Prostate gland (tissue), 2 donors: ENCODE measurements at places on chromosomes 6 and 20. TPM values are rescaled to one million over a fixed set of nuclear protein-coding genes. Genes with fewer than 3 reads are reported as not detected.

DNA sequence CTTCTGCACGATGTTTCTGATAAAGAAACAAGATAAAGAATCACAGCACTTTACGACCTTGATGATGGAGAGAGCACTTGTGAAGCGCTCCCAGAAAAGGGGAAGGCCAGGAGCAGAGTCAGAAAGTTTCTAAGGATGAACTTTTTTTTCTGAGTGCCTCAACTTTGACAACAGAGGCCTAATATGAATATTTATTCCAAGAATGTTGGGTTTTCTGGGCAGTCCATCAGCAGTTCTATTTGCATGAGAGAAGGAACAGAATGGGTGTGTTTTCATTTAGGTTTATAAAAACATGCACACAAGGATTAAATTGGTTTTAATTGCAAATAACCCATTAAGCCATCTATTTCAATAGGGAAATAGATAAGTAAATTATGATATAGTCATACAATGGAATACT is 204.9 kb downstream of the SIM1 start:
- H3K36me3 ChIP-seq = no peaks in the 10 kb centered on the region
- H3K4me1 ChIP-seq = no peaks in the 10 kb centered on the region
- no peak for DNase-seq
- H3K4me3 ChIP-seq = no peak overlapping the region
- H3K27me3 ChIP-seq = no peaks in the 10 kb centered on the region
- no peak overlapping the region for H3K27ac ChIP-seq

GRCh38 chr20:62881662-62882395 is 20.2 kb upstream of the TCFL5 start:
- no peaks in the 10 kb centered on the region for H3K27me3 ChIP-seq
- no peak overlapping the region for H3K4me3 ChIP-seq
- DNase-seq = no peak
- peaks cover 4% of the 10 kb centered on the region for H3K4me1 ChIP-seq
- H3K36me3 ChIP-seq = peaks cover 6% of the 10 kb centered on the region
- no peak overlapping the region for H3K27ac ChIP-seq

DNA sequence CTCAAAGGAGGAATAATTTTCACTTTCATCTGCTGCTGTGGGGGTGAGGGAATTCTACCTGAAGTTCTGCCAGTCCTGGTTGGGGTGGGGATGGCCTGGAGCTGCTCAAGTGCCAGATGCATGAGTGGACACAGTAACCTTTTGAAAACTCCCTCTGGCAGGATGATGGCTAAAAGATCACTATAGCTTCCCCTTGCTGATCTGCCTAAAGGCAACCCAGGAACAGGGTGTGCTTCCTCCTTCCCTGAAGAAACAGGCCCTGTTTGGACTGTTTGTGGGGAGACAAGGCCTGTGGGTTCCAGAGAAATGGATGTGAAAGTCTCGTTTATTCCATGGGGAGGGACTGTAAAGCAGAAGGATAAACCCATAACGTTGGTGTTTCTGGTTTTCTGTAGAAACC is 176.9 kb downstream of the DTNBP1 start:
- H3K4me3 ChIP-seq = no peak overlapping the region
- no peaks in the 10 kb centered on the region for H3K4me1 ChIP-seq
- no peak for DNase-seq

DNA sequence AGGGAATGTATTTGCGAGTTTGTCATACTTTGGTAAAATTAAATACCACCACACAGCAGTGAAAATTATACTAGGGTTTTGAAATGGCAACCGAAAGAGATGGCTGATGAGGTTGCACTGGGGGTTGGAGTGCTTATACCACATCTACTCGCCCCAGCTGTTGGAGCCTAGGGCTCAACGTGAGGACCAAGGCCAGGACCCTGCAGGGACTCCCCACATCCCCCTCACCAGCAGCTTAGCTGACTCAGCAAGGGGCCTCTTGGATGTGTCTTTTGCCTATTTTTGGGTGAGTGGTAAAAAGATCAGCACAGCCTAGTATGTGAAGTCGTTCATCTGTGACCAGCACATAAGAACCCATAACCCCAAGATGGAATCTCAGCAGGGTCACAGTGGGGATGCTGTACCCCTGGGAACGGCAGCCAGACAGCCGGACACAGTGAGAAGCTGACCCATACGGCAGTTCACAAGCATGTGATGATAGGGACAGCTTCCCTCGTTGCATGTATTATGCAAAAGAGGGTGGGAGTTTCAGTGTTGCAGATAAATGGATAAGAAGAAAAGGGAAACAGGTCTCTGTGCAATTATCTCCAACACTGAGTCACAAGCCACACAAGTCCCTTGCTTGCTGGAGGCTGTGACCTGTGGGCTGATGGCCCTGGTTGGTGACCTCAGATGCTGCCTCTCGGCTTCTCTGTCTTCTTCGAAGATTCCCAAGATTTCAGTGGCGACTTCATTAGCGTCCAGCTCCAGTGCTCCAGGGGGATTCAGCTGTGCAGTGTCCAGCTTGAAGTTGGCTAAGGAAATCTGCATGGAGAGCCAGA is 20.9 kb upstream of the SPO11 start:
- no peak overlapping the region for H3K4me3 ChIP-seq
- H3K27me3 ChIP-seq = no peaks in the 10 kb centered on the region
- H3K27ac ChIP-seq = no peak overlapping the region
- no peak for DNase-seq
- no peaks in the 10 kb centered on the region for H3K4me1 ChIP-seq
- H3K36me3 ChIP-seq = no peaks in the 10 kb centered on the region

DNA sequence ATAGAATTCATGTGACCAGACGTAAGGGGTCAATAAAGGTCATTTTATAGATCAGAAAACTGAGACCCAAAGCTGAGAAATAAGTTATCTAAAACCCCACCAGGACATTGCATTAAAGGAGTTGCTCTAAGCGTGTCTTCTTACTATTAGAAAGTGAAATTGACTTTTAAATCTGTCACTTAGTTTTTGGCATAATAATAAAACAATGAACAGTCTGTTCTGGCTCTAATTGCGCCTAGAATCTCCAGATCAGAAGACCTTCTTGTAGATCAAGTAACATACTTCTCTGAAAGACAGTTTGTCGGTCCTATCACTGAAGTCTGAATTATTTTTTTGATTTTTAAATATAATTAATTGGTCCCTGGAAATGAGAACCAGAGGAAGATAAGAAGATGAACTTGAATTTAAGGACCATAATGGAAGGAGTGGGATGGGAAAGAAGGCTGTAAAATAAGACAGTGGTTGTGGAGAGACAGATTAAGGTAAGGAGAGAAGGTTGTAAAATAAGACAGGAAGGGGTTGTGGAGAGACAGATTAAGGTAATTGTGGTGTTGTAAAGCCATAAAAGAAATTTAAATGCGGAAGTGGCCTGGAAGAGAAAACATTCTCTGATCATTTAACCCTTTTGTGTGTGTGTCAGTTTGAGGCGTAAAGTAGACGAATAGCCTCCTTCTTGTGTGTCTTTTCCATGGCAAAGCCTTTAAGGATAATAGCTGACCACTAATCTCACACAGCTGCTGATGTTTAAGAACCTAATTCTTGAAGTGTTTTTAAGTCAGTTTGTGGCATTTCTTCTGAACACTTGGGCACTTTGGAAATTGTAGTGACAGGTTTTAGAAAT is 20.1 kb downstream of the TOP1 start:
- H3K27me3 ChIP-seq = no peaks in the 10 kb centered on the region
- H3K27ac ChIP-seq = peak overlapping the region; percentile 7
- DNase-seq = no peak

DNA sequence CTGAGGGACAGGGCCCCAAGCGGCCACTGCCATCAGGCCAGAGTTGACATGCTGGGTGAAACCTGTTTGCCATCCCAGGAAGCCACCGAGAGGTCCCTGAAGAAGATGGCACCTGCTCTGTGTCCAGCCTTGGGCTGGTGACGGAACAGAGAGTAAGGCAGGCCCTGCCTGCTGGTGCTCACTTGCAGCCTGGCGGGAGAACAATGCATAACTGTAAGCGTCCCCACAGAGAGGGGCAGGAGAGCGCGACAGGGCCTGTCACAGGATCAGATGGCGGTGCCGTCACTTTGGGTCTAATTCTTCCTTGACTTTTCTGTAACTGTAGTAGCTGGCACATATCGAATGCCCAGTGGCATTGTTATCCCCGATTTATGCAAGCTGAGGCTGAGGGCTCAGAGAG is 29.0 kb upstream of the VSTM2L start:
- no peaks in the 10 kb centered on the region for H3K4me1 ChIP-seq
- no peaks in the 10 kb centered on the region for H3K36me3 ChIP-seq
- no peaks in the 10 kb centered on the region for H3K27me3 ChIP-seq
- DNase-seq = no peak
- H3K27ac ChIP-seq = no peak overlapping the region

GRCh38 chr20:10447028-10447427 is 11.9 kb downstream of the SLX4IP start:
- H3K4me1 ChIP-seq = no peaks in the 10 kb centered on the region
- H3K4me3 ChIP-seq = no peak overlapping the region
- H3K36me3 ChIP-seq = no peaks in the 10 kb centered on the region
- DNase-seq = no peak
- H3K27ac ChIP-seq = no peak overlapping the region

GRCh38 chr6:1436334-1437306 is 47.2 kb downstream of the FOXF2 start:
- H3K4me1 ChIP-seq = no peaks in the 10 kb centered on the region
- H3K27ac ChIP-seq = no peak overlapping the region
- peak; percentile 54 for DNase-seq
- no peaks in the 10 kb centered on the region for H3K36me3 ChIP-seq
- no peaks in the 10 kb centered on the region for H3K27me3 ChIP-seq

DNA sequence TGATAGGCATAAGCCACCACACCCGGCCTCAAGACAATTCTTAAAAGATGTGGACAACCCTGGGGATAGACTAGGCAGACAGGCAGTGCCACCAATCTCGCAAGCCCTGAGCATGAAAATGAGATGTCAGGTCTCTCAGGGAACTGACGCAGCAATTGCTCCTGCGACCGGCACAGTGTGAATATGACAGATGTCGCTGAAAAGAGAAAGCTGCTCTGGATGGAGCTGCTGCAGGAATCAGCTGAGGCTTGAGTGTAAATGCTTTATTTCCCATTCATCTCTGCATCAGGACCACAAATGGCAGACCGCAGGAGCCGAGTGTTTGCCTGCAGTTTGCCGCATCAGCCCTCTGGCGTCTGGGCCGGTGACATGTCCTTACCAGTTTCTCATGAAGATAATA is 68.4 kb downstream of the TFAP2C start:
- H3K27ac ChIP-seq = no peak overlapping the region
- peaks cover 2% of the 10 kb centered on the region for H3K27me3 ChIP-seq
- H3K4me3 ChIP-seq = no peak overlapping the region
- DNase-seq = no peak
- H3K36me3 ChIP-seq = no peaks in the 10 kb centered on the region

DNA sequence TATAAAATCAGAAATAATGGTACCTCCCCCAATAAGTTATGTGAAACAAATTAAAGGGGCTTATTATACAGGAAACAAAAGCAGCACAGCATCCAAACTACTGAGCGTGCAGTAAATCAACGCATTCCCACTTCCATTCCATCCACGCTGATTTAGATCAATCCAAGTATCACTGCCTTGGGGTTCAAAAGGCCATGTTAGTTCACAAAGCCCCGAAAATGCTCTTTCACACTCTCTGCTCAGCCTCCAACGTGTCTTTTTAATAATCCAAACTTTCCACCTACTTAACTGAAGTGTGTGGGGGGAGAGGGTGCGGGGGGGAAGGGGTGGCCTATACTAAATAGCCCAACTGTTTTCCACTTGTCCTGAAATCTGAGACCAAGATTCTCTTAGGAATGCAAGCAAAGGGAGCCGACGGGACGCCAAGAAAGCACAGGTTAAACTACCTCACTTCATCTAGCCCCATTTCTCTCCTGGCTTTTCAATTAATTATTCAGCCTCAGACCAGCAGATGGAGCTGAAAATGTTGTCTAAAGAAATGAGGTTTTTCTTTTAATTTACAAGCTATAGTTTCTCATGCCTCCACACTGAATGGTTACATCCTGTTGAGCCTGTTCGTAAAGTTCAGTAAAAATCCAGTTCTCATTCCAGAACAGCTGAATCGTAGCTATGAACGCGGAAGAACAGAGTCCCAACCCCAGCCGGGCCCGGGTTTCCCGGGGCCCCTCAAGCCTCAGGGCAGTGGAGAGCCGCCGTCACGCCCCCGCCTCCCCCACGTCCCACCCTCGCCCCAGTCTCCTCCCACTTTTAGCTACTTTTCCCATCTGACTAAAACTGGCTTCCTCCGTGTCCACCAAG is 1.0 kb upstream of the NXT1 start:
- peak overlapping the region; percentile 88 for H3K4me3 ChIP-seq
- H3K4me1 ChIP-seq = peaks cover 8% of the 10 kb centered on the region
- peak; percentile 85 for DNase-seq
- H3K27me3 ChIP-seq = no peaks in the 10 kb centered on the region
- H3K36me3 ChIP-seq = no peaks in the 10 kb centered on the region

DNA sequence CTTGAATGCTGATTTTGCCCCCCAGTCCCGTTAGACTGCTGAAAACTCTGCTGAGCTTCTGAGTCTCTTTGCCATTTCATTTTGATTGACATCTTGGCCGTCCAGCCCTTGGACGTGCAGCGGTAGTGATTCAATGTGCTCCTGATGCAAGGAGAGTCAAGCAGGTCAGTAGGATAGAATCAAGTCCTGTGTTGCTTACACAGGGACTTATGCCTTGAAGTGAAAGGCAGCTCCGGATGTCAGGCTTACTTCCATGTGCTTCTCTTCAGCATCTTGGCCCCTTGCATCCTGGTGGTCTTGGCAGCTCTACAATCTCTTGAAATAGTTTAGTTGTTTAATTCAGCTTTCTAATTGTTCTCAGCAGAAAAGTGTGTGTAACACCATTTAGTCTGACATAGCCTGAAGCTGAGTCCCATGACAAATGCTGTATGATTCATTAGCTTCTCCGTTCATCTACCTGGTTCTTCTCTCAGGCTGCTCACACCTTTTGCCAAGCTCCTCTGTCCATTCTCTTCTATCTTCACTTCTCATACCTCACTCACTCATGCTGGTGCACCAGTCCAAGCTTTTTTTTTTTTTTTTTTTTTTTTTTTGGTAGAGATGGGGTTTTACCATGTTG is 76.0 kb downstream of the EZR start:
- no peaks in the 10 kb centered on the region for H3K36me3 ChIP-seq
- no peak overlapping the region for H3K27ac ChIP-seq
- DNase-seq = no peak
- H3K27me3 ChIP-seq = no peaks in the 10 kb centered on the region

- H3K36me3 ChIP-seq = no peaks in the 10 kb centered on the region
- no peak overlapping the region for H3K4me3 ChIP-seq
- DNase-seq = no peak
- no peaks in the 10 kb centered on the region for H3K4me1 ChIP-seq
Observed at GRCh38 chr6:69263297-69263696, 533.5 kb downstream of the LMBRD1 start.

LRFN2 gene
- total RNA-seq = 0.62 TPM

LAMA4 gene
- 9.6 TPM for total RNA-seq

FAM209A gene
- 1.6 TPM for total RNA-seq

CYB5R4 gene
- total RNA-seq = 8.2 TPM

PSMB9 gene
- total RNA-seq = 22.4 TPM

VSTM2L gene
- 69.5 TPM for total RNA-seq

SH3BGRL2 gene
- total RNA-seq = 26.8 TPM

DEF6 gene
- 20.2 TPM for total RNA-seq

SNPH gene
- 4.5 TPM for total RNA-seq

PARD6B gene
- 8.3 TPM for total RNA-seq

TNF gene
- total RNA-seq = 0.23 TPM

RAB44 gene
- total RNA-seq = 0.14 TPM

BTN1A1 gene
- total RNA-seq = 0.23 TPM
